ENCODE measurements at places on chromosomes 5 and 9.

- DNase-seq = no peak
These were observed 33.4 kb upstream of the ADAMTS2 start for GRCh38 chr5:179378441-179379271.

DNA sequence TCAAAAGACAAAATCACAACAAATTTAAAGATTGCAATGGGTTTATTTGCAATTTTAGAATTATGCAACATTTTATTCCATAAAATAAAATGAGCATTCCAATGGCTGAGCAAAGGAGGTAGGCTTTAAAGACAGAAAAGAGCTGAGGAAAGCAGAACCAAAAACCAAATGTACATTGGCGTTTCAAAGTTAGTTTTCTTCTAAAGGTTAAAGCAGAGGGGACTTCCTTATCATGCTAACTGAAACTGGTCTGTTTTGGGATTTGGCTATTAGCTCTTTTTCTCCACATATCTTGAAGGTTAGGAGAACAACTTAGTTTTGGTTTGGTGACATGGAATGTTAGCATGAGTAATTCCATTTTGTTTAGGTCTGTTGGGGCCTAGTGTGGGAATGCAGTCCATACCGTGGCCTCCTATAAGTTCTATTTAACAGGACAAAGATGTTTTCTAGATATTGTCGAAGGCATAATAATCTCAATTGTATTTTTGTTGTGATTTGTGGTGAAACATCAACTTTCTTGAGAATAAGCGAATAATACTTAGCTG, 20.3 kb downstream of the DCP2 start:
- no peak for DNase-seq

GRCh38 chr9:136171801-136172411, 33.0 kb downstream of the LHX3 start:
- DNase-seq = no peak

DNA sequence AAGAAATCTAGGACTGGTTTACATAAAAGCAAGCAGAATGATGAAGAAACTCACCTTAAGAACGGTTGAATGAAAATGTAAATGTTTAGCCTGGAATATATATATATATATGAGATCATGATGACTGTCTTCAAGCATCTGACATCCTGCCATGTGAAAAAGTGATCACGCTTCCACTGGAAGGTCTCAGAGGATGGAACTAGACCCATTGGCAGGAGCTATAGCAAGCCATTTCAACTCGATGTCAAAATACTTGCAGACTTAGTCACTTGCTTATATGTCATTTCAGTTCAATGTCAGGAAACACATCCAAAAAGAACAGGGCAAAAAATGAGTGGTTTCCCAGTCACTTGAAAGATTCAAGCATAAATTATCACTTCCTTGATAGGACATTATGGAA, 22.2 kb upstream of the TMEM161B start:
- DNase-seq = no peak

DNA sequence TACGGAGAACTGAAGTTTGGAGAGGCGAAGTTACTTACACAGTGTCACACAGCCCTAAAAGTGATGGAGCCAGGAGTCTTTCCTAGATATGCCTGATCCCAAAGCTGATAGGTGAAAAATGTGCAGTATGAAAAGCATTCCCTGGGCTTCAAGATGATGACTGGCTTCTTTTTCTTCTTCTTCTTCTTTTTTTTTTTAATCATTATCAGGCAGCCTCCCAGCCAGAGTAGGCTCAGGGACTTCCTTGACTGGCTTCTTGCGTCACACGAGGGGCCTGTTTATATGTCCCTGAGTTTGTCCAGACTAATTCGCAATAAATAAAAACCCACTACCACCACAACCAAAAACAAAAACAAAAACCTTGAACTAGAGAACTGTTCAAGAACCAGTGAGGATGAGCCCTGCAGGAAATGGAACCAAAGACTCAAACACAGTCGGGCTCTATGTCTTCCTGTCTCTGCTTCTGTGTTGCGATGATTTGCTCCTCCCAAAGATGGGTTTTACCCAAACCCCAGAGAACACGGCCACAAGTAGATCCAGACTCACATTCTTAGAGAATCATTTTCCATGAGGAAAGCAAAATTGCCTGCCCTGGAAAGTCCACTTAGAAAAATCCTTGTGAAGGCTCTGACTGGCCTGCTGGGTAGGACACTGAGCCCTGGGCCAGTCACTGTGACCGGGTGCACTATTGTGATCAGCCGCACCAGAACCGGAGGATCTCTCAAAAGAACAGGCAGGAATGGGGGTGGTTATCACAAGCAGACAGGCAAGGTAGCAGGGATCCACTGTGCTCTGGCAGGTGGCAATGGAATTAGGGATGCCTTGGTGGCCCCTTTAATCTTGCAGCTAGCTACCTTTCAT, 38.0 kb upstream of the ADAM19 start:
- no peak for DNase-seq

- no peak for DNase-seq
These were observed 34.7 kb downstream of the ADAM19 start for GRCh38 chr5:157540707-157541446.

GRCh38 chr5:160450164-160450932, 28.7 kb downstream of the PTTG1 start:
- no peak for DNase-seq

GRCh38 chr9:107228496-107229039, 54.5 kb upstream of the RAD23B start:
- no peak for DNase-seq

DNA sequence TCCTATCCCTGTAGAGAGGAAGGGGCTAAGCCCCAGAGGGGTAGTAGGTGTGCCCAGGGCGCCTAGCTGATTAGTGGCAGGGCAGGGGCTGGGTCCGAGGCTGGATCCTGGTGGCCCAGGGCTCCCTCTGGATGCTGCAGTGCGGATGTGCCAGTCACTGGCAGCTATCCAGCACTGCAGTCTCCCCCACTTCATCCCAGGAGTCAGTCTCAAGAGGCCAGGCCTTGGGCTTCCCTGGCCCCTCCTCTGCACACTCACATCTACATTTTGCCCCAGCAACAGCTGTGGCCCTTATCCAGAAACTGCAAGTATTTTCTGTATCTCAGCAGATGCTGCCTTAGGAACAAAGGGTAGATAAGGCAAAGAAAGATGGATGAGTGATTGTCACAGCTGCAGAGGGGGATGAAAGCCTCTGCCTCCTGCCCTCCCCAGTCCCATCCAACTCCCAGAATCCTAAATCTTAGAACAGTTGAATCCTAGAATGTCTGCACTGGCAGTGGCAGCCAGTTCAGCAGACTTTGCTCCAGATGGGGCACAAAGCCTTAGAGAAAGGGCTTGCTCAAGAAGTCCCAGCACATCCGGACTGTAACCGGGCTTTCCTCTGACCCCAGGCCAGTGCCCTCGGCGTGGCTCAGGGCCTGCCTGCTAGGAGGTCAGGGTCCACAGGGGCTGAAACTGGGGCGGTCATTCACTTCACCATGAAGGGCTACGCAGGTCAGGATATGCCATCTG, 1.6 kb downstream of the ANXA6 start:
- no peak for DNase-seq

DNA sequence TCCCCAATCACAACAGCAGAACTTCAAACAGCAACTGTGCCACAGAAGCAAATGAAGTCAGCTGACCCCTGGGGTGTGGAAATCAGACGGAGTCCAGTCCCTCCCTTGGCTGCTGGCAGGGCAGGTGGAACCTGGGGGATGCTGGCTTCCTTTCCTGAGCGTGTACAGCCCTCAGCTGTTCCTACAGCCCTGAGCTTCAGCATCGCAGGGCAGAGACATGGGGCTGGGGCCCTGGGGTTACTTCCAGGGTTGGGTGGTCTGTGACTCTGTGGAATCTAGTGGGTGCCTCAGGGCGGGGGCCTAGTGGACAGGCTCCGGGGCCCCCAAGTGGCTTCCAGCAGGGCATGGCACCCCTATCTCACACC, 7.3 kb upstream of the RXRA start:
- DNase-seq = no peak

GRCh38 chr9:104944871-104945270, 16.9 kb upstream of the ABCA1 start:
- DNase-seq = no peak

- no peak for DNase-seq
These were observed 138.6 kb downstream of the PALM2AKAP2 start for GRCh38 chr9:109918339-109919163.

DNA sequence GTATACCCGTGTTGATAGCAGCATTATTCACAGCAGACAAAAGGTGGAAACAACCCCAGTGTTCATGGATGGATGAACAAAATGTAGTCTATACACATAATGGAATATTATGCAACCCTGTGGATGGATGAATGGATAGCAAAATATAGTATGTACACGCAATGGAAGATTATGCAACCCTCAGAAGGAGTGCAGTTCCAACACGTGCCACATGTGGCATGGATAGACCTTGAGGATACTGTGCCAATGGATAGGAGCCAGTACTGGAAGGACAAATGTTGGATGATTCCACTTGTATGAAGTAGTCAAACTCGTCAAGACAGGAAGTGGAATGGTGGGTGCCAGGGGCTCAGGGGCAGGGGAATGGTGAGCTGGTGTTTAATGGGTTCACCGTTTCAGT, 44.9 kb downstream of the PLEKHG4B start:
- no peak for DNase-seq

GRCh38 chr5:8391911-8392310, 523.0 kb downstream of the MTRR start:
- no peak for DNase-seq

GRCh38 chr9:135704483-135704882, 2.5 kb downstream of the KCNT1 start:
- DNase-seq = no peak

DNA sequence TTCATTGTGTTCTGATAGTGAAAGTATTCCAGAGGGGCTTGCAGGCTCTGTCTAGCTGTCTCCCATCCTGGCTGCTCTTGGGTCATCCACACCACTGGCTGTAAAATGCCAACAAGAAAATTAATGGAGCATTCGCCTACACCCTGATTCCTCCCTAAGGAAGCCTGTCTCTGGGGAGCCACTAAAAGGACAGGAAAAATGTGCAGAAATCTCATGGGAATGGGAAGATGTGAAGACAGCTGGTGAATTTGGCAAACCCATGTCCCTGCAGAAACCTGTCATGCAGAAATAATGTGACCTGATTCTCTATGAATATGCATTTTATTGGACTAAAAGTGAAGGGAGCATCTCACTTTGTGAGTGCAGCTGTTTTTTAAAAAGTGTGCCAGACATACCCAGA, 265.6 kb downstream of the TUSC1 start:
- DNase-seq = no peak

DNA sequence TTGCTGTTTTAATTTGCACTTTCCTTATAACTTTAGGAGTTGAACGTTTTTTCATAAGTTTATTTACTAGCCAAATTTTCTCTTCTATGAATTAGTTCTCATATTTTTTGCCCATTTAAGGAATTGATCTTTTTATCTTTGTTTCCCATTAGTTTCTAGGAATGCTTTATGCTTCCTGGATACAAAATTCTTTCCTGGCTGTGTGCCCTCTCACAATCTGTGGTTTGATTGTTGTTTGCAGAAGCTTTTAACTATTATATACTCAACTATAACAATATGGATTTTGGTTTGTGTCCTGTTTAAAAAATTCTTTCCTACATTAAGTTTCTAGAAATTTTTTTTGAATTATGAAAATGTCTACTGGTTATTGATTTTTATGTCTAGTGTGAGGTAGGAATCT, 206.3 kb downstream of the CSNK1G3 start:
- DNase-seq = peak; percentile 52

GRCh38 chr5:67050125-67050524, 146.5 kb downstream of the CD180 start:
- no peak for DNase-seq

GRCh38 chr5:2261004-2261703, 378.4 kb upstream of the IRX4 start:
- DNase-seq = no peak

DNA sequence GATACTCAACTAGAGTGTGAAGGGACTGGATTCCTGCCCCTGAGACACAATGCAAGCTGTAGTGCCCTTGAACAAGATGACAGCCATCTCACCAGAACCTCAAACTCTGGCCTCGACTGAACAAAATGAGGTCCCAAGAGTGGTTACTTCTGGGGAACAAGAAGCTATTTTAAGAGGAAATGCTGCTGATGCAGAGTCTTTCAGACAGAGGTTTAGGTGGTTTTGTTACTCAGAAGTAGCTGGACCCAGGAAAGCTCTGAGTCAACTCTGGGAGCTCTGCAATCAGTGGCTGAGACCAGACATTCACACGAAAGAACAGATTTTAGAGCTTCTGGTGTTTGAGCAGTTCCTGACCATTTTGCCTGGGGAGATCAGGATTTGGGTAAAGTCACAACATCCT, 2.4 kb downstream of the ZNF483 start:
- DNase-seq = no peak

- DNase-seq = no peak
These were observed 4.3 kb upstream of the TIFAB start for GRCh38 chr5:135456238-135457099.

- no peak for DNase-seq
These were observed 108.0 kb downstream of the CDC42SE2 start for GRCh38 chr5:131371835-131372234.

GRCh38 chr9:113633782-113634595, 170.5 kb downstream of the RGS3 start:
- DNase-seq = no peak

DNA sequence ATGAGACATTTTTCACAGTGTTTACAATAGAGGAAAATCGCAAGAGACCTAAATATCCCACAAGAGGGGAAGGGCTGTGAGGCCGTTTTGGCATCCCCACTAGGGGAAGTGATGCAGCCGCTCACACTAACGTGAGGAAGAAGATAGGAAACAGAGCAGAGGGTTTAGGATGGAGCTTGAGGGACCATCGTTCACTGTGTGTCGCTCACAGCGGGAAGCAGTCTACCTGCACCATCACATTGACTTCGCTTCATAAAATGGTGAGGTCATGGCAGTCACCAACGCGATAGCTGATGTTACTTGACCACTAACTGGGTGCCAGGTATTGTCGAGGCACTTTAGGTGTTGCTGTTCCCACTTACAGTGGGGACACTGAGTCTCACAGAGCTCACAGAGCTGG, 35.6 kb downstream of the PRRX2 start:
- no peak for DNase-seq

GRCh38 chr9:38160613-38161215, 91.7 kb upstream of the SHB start:
- peak; percentile 36 for DNase-seq

- no peak for DNase-seq
These were observed 46.0 kb upstream of the CDKN2B start for GRCh38 chr9:22055090-22055489.
